BE2C (cell line): ENCODE measurements at places on chromosomes 7 and 10.

DNA sequence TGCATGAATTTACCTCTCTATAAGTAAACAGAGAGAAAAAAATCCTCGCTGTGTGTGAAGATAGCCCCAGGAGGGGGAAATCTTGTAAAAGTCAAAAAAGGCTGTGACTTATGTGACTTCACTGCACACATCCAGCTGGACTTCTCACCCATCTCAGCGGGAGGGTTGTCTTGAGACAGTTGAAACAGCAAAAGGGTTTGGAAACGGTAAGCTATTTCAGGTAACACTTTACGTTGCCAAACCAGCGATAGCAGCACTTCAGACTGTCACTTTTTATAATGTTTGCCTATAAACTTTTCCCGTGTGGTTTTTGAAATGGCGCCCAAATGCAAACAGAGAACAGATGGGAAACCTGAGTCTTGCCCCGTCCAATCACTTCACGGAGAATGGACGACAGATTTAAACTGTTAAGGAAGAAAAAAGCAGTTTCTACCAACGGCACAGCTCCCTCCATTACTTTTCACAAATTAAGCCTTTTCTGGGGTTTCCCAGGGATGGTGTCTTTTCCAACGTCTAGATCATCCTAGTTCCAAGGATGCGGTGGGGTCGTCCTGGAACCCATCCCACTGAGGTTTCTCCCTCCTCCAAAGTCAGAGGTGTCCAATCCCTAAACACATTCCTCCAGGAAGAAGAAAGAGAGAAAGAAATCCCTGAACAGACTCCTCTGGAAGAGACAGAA lies 25.2 kb downstream of the FGFR2 start:
- DNase-seq = no peak

- no peak for DNase-seq
Observed at GRCh38 chr7:120725376-120726039, 132.4 kb downstream of the TSPAN12 start.

DNA sequence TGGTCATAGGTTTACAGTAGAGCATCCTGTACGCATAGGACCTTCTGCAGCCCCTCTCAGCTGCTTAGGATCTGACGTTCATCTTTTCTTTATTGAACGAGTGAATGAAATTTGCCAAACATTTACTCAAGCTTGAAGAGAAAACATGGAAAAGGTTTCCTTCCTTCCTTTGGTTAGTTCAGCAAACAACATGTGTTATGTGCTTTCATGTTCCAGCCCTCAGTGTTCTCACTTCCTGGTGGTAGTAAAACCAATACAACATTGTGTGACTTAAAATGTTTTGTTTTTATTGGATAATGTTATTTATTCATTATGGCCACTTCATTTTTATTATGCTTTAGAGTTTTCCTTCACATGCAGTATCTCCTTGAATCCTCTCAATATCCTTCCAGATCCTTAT lies 1.4 kb upstream of the CDCA7L start:
- no peak for DNase-seq

- no peak for DNase-seq
Observed at GRCh38 chr7:69814421-69814962, 216.2 kb downstream of the AUTS2 start.

DNA sequence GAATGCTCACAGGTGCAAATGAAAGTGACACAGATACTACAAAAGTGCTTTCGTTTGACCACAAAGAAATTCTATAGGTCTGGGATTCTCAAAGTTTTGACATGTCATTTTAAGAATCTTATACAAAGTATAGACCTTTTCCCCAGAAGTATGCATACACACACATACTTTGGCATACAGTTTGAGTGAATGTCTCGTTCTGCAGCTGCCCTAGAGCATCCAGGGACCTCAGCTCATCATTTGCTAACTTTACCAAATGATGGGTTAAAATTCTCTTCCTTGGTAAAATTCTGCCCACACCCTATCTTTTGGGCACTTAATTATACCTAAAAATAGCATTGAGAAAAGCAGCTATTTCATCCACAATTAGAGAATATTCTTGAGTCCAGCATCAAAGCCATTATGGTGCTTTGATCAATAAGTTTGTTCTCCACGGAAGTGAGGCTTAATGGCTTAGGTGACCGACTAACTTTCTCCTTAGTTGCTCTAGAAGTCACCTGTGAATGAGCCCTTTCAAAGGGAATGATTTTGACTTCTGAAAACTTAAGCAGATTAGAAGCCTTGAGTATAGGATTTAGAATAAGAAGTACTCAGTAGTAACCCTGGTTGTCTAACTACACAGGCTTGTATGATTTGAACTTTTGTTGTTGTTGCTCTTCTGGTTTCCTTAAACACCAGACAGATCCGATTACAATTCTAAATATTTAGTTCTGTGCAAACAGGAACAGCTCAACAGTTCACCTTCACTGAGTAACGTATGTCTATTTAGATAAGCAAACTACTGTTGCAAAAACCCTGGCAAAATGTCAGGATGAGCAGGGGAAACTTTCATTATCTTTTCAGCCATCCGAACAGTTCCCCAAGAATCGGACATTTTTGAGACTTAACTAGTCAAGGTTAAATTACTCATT lies 70.6 kb downstream of the CNNM2 start:
- DNase-seq = no peak

GRCh38 chr7:149490083-149490760 lies 7.4 kb downstream of the ZNF746 start:
- DNase-seq = no peak

GRCh38 chr7:136309407-136309806 lies 332.2 kb upstream of the MTPN start:
- no peak for DNase-seq

DNA sequence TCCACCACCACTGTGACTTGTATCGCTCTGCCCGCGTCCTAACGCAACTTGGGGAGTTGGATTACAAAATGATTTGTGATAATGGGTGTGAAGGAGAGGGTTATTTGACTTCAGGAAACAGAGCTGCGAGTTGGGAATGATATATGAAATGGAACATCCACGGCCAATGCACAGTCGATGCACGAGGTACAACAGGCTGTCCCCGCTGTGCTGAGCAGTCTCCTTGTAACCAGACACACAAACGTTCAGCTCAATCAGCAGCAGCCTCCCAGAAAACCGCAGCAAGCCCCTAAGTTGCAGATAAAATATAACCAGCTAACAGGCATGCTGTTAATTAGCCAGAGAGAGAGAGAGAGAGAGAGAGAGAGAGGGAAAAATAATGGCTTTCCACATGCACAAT lies 332.7 kb upstream of the MGMT start:
- peak; percentile 38 for DNase-seq

DNA sequence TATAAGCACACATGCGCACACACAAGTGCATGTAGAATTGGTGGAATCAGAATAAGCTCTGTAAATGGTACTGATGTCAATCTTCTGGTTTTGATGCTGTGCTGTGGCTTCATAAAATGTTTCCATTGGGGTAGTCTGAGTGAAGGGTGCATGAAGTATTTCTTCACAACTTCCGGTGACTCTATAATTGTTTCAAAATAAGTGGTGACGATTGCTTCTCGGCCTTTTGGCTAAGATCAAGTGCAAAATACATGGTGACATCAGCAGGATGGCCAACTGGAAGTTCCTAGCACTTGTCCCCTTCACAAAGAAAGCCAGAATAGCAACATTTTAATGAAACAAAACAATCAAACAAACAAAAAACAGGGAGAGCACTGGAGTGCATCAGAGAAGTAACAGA lies 41.6 kb upstream of the CAMK2B start:
- no peak for DNase-seq

GRCh38 chr7:76428868-76429805 lies 4.4 kb downstream of the ZP3 start:
- no peak for DNase-seq

DNA sequence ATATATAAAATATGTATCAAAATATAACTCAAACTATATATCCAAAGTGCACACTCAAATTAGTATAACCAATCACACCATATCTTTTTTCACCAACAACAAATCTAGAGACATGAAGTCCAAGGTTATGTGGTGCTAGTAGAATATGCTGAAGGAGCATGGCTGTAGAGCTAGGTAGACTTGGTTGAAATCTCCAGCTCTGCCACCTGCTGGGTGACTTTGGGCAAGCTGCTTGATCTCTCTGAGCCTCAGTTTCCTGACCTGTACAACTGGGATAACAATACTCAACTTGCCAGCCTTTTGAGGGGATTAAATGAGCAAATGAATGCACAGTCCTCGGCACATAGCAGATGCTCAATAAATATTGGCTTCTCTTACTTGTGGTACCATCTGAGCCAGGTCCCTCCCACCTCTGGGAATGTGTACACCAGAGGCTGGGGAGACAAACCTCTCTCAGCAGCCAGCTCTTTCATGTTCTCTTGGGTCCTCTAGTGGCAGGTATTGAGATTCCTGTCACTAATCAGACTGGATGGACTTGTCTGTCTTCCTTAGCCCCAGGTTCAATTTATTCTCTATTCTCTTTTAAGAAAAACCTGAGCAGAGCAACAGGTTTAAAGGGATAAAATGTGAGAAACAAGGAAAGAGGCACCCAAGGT lies 94.3 kb upstream of the PDE1C start:
- DNase-seq = no peak

DNA sequence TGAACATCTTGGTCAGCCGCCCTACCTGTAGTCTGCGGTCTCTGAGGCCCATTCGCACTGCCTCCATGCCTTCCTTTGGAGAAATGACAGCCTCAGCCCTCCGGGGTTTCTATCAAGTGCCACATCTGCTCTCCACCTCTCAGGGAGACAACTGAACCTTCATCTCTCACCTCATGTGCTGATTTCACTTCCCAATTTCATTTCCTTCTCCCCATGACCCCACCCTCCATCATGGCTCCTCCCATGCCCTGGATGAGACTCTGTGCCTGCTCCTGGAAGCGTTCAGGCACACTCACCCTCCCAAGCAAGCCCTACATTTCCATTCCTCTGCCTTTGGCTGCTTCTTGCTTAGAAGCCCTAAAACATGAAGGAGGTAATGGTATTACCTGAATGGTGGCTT lies 7.8 kb upstream of the SCD start:
- no peak for DNase-seq

- peak; percentile 73 for DNase-seq
Observed at GRCh38 chr10:86673827-86674581, 5.7 kb downstream of the LDB3 start.

- no peak for DNase-seq
Observed at GRCh38 chr7:2715341-2716231, 27.6 kb downstream of the AMZ1 start.

DNA sequence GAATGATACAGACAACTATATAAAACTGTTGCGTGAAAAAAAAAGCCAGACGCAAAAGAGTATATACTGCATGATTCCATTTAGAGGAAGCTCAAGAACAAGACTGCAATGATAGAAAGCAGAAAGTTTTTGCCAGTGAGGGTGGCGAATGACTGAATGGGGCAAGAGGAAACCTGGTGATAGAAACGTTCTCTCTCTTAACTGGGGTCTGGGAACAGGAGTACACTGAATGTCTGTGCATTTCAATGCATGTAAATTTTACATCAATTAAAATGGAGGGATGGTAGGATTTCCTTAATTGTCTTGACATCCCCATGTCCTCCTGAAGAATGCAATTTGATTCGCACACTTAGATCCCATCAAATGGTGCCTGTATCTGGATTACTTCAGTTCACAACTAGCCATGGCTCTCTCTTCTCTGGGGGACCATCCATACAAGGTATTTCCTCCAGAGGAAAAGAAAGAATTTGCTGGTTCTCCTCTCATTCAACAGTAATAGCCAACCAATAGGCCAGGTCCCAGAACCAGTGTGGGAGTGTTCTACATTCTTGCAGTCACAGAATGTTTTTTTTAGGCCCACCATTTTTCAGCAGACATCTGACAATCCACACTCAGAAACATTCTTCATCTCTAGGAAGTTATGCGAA lies 221.0 kb upstream of the KLF14 start:
- DNase-seq = no peak

- DNase-seq = no peak
Observed at GRCh38 chr7:141294143-141294829, 220.4 kb downstream of the TMEM178B start.

DNA sequence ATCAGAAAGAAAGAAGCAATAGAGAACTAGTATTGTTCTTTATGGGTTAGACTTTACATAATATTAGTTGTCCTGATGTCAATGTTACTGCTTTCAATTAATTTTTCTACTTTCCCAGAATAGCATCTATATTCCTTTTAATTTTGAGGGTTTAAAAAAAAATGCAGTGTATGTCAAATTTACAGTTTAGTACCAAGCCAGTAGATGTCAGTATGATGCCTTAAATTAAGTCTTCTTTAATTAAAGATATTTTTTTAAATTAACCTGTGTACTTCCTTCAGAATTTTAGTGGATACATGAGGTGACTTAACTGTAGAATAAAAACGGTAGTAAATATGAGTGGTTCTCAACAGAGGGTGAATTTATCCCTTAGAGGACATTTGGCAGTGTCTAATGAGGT lies 35.2 kb upstream of the STOX1 start:
- DNase-seq = no peak

DNA sequence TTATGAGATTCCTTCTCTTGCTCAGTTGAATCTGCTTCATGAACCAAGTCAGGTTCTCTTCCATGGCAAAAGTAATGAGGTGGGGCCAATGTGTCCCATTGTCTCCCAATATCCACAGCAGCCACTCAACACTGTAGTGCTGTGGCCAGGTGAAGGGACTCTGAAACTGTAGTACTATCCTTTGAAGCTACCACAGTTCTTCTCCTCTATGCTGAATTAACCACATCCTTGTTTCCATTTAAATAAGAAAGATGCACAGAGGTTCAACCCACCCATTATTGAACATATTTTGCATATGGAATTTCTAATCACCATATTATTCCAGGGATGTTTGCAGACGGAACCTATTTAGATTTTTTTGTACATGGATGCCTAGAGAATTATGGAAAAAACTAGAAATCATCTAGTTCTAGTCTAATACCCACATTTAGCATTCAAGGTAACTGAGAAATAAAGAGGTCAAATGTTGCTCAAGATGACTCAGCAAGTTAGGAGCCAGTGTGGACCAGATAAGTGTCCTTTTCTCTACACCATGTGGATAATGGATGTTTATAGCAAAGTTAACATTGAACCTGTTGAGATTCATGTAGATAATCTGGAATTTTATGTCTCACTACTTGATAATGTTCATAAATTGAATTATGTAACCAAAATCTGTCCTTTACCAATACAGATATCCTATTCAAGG lies 64.5 kb downstream of the LRRTM3 start:
- DNase-seq = no peak

GRCh38 chr7:47038621-47039020 lies 543.3 kb downstream of the TNS3 start:
- no peak for DNase-seq

GRCh38 chr10:6247041-6247712 lies 44.4 kb downstream of the PFKFB3 start:
- DNase-seq = no peak

DNA sequence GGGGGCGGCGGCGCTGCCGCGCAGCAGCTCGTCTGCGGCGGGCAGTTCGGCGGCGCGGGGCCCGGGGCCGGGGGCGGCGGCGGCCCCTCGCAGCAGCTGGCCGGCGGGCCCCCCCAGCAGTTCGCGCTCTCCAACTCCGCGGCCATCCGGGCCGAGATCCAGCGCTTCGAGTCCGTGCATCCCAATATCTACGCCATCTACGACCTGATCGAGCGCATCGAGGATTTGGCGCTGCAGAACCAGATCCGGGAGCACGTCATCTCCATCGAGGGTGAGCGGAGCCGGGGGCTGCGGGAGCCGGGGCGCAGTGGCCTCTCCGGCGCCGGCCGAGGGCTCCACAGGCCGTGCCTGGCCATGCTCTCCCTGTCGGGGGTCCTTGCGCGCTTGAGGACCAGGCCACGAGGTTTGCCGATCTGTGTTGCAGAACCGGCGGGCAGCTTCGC lies 548 bp downstream of the AGAP3 start:
- peak; percentile 52 for DNase-seq
